ENCODE measurements at places on chromosomes 2 and 18. TPM values are rescaled to one million over a fixed set of nuclear protein-coding genes. Genes with fewer than 3 reads are reported as not detected.

- no peak for DNase-seq
Observed at GRCh38 chr2:232372231-232373208, 6.0 kb upstream of the ALPP start.

Gene ZC3H15
- 46.0 TPM for total RNA-seq

GRCh38 chr18:55228707-55229106 is 269.4 kb upstream of the CCDC68 start:
- no peak for DNase-seq

Gene SCYGR4
- not detected for total RNA-seq

DNA sequence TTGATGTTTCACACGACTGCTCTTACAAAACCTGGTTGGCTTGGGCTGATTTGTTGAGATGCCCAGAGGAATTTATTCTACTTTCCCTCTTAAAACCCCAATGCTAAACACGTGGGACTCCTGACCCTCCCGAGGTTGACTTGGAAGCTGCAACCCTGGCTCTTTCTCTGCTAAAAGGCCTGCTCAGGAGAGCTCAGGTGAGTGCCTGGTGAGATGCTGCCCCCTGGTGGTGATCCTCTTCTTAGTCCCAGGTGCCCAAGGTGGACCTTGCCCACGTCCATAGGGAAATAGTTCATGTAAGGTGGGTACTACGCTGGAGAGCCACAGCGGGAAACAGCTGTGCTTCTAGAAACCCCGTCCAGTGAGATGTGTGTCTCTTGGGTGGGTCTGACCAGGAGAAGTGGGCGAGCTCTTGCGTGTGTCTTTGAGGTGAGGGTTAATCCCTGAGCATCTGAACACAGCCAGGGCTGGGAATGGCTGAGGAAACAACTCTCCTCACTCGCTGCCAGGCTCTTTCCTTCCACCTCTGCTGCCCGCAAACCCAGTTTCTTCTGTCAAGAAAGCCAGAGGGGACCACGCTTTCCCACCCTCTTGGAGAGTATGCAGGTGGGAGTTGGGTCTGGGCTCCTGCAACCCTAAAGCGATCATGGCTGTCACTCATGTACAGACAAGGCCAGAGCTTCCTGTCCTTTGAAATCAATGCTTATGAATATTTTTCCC is 25.5 kb upstream of the PXDN start:
- peak; percentile 83 for DNase-seq

- no peak for DNase-seq
Observed at GRCh38 chr2:9071032-9071431, 67.5 kb upstream of the MBOAT2 start.

- DNase-seq: no peak
Observed at GRCh38 chr2:158745866-158746382, 49.2 kb upstream of the DAPL1 start.

Gene IL36A
- not detected for total RNA-seq

Gene DAPL1
- total RNA-seq: 303 TPM

DNA sequence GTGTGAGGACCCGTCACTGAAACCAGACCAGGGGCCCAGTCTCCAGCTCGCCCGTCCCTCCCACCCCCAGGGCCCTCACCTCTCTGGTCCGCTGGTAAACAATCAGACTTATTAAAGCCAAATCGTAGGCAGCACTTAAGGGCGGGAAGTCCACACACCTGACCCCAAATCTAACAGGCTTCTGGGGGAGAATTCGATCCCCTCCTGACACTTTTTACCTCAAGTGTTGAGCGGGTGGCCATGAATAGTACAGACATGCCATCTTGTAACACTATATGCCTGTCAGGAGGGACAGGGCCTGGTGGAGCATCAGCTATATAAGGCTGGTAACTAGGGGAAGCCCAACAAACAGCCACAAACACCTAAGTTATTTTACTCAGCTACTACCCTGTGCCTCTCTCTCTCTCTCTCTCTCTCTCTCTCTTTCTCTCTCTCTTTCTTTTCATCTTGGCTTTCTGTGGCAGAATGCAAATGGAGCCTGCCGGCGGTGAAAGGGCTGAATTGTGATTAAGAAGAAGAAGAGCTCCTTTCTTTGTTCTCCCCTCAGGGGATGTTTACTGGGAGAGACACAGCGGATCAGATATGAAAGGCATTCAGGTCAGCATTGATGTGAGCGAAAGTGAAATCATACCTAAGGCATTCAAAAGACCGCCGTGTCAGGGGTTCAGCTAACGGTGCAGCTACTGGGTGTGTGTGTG is 9.5 kb downstream of the ZEB2 start:
- DNase-seq: no peak

- no peak for DNase-seq
Observed at GRCh38 chr2:200609028-200609614, 23.3 kb downstream of the AOX1 start.

Gene STARD6
- not detected for total RNA-seq

Gene TCF23
- total RNA-seq: not detected

DNA sequence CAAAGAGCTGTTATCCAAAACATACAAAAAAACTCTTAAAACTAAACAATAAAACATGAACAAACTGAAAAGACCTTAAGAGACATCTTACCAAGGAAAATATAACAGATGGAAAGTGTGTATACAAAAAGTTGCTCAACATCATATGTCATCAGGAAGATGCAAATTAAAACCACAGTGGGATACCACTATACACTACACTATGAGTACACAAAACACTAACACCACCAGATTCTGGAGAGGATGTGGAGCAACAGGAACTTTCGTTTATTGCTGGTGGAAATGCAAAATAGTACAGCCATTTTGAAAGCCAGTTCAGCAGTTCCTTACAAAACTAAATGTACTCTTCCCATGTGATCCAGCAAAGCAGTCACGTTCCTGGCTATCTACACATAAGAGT is 221.4 kb downstream of the CMPK2 start:
- no peak for DNase-seq

Gene FBXO41
- 4.1 TPM for total RNA-seq

DNA sequence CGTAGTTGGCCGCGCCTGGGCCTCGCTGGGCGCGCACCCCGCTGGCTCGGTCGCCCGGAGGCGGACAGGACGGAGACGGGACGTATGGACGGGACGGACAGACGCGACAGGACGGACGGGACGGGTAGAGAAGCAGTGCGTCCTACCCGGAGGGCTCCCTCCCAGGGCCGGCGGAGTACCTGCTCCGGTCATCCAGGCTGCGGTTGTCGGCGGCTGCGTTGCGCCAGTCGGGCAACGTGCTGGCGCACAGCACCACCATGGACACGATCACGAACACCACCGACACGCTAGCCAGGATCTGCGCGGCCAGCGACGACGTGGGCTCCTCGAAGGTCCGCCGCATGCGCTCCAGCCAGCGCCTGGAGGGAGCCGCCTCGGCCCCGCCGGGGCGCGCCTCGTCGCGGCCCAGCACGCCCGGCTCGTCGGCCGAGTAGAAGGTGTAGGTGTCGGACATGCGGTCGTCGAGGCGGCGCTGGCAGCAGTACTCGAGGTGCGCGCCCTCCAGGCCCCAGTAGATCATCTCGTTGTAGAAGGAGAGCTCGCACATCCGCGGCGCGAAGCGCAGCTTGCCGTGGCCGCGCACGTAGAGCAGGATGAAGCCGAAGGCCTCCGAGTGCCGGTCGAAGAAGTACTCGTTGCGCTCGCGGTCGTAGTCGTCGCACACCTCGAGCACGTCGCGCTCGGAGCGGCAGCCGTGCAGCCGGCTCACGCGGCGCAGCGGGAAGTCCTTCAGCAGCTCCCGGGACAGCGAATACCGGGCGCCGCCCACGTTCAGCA is 903 bp downstream of the KCNG3 start:
- no peak for DNase-seq

Gene RMDN2
- total RNA-seq: 4.5 TPM

Measured in lower leg skin (tissue), 4 donors.